Type B pancreatic cell (in vitro differentiated cells): ENCODE measurements at places on chromosomes 12 and 14.

- peaks cover 10% of the 10 kb centered on the region for H3K27me3 ChIP-seq
- H3K4me1 ChIP-seq: peaks cover 2% of the 10 kb centered on the region
- H3K4me3 ChIP-seq: no peak overlapping the region
- H3K27ac ChIP-seq: no peak overlapping the region
These were observed 35.9 kb downstream of the FZD10 start for GRCh38 chr12:130198026-130198662.

DNA sequence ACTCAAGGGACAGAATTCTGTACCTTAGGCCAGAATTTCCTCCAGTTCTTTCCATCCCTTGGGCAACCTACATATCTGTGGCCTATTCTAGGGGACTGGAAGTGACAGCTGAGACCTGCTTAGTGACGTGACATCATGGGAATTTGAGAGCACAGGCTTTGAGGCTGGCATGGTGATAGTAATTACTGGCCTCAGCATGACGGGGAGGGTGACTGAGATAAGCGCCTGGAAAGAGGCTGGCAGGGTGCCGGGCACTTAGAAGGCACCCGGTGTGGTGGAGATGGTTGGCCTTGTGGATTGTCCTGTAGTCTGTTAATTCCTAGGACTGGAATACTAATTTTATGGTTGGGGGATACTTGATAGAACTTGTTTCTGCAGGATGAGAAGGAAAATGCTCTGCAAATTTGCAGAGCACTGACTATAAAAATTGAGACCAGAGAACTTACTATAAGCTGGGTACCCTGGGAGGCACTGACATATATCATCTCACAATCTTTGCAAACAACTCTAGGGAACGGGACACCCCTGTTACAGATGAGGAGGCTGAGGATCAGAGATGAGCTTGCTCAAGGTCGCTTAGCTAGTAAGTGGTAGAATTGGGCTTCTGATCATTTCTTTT, 42.2 kb upstream of the TBX3 start:
- H3K4me3 ChIP-seq: no peak overlapping the region
- H3K27ac ChIP-seq: no peak overlapping the region
- DNase-seq: no peak
- peaks cover 5% of the 10 kb centered on the region for H3K36me3 ChIP-seq
- H3K4me1 ChIP-seq: peaks cover 18% of the 10 kb centered on the region

GRCh38 chr12:76542908-76543307, 16.7 kb downstream of the OSBPL8 start:
- no peak overlapping the region for H3K27ac ChIP-seq
- no peaks in the 10 kb centered on the region for H3K36me3 ChIP-seq
- H3K4me3 ChIP-seq: no peak overlapping the region
- no peaks in the 10 kb centered on the region for H3K27me3 ChIP-seq
- no peak for DNase-seq

DNA sequence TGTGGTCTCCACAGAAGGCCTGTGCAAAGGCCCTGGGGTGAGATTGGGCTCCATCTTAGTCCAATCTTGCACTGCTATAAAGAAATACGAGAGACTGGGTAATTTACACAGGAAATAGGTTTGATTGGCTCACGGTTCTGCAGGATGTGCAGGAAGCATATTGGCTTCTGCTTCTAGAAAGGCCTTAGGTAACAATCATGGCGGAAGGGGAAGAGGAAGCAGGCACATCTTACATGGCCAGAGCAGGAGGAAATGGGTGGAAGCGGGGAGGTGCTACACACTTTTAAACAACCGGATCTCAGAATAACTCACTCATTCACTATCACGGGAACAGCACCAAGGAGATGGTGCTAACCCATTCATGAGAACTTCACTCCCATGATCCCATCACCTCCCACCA, 55.4 kb downstream of the FAR2 start:
- no peak for DNase-seq
- H3K4me1 ChIP-seq: no peaks in the 10 kb centered on the region
- no peak overlapping the region for H3K4me3 ChIP-seq
- H3K36me3 ChIP-seq: peaks cover 25% of the 10 kb centered on the region
- H3K27me3 ChIP-seq: peaks cover 3% of the 10 kb centered on the region
- H3K27ac ChIP-seq: no peak overlapping the region

DNA sequence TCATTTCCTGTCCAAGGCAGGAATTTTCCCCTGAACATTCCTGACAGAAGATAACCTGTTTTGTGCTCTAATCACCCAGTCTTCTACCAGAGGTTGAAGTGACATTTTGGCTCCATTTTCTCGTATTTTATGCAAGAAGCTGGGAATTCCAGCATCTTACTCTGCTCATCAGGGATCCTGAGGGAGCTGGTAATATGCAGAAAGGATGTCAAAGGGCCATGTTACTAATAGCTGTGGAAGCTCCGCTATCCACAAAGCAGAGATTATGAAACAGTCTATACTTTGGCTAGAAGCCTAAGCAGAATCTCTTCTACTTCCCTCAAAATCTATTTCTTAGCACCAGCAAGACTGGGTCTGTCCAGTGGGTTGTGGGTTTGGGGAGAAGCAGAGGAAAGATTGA, 613.0 kb downstream of the DIO2 start:
- H3K4me3 ChIP-seq: no peak overlapping the region
- no peaks in the 10 kb centered on the region for H3K27me3 ChIP-seq
- no peak overlapping the region for H3K27ac ChIP-seq
- no peak for DNase-seq

GRCh38 chr14:90184571-90185266, 71.6 kb upstream of the PSMC1 start:
- DNase-seq: no peak
- H3K36me3 ChIP-seq: no peaks in the 10 kb centered on the region
- H3K27ac ChIP-seq: no peak overlapping the region
- H3K27me3 ChIP-seq: peaks cover 18% of the 10 kb centered on the region
- H3K4me1 ChIP-seq: no peaks in the 10 kb centered on the region

GRCh38 chr12:101490286-101490920, 15.3 kb downstream of the SPIC start:
- H3K27ac ChIP-seq: no peak overlapping the region
- no peaks in the 10 kb centered on the region for H3K4me1 ChIP-seq
- DNase-seq: no peak

- H3K27ac ChIP-seq: no peak overlapping the region
- peaks cover 4% of the 10 kb centered on the region for H3K4me1 ChIP-seq
- peaks cover 3% of the 10 kb centered on the region for H3K36me3 ChIP-seq
- DNase-seq: no peak
- H3K4me3 ChIP-seq: no peak overlapping the region
These were observed 272.7 kb downstream of the AEBP2 start for GRCh38 chr12:19712041-19712440.

DNA sequence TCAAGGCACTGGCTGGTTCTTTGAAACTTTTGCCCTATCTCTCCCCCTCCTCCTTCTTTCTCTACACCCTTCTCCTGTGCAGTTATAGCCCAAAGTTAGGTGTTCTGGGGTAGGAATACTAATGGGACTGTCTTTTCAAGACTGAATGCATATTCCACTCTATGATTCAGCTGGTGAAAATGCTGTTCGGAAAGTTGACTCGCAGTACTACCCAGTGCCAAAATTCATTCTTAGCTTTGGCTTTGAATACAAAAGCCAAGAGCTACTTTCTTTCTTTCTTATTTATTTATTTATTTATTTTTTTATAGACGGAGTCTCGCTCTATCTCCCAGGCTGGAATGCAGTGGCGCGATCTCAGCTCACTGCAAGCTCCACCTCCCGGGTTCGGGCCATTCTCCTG, 249.2 kb downstream of the ETNK1 start:
- no peak overlapping the region for H3K27ac ChIP-seq
- no peak overlapping the region for H3K4me3 ChIP-seq
- H3K27me3 ChIP-seq: peaks cover 7% of the 10 kb centered on the region
- no peaks in the 10 kb centered on the region for H3K36me3 ChIP-seq

- DNase-seq: no peak
- H3K4me3 ChIP-seq: no peak overlapping the region
- H3K27me3 ChIP-seq: no peaks in the 10 kb centered on the region
- H3K4me1 ChIP-seq: no peaks in the 10 kb centered on the region
These were observed 31.5 kb downstream of the E2F7 start for GRCh38 chr12:77033658-77034536.

DNA sequence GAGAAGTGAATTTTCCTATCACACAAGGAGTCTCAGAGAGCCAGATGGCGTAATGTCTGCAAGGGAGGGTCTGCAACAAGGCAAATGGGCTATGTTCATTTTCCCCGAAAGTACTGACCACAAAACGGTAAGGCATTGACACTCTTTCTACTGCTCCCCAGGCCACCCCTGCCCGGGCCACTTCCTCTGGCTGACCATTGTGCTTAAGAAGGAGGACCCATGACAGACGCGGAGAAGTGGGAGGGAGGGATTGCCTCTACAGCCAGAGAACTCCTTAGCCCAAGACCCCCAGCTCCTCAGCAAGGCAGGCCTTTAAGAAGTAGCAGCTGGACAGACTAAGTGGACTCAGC, 1.2 kb downstream of the NCKAP5L start:
- H3K4me1 ChIP-seq: peaks cover 30% of the 10 kb centered on the region
- DNase-seq: no peak
- peak overlapping the region; percentile 56 for H3K27ac ChIP-seq

DNA sequence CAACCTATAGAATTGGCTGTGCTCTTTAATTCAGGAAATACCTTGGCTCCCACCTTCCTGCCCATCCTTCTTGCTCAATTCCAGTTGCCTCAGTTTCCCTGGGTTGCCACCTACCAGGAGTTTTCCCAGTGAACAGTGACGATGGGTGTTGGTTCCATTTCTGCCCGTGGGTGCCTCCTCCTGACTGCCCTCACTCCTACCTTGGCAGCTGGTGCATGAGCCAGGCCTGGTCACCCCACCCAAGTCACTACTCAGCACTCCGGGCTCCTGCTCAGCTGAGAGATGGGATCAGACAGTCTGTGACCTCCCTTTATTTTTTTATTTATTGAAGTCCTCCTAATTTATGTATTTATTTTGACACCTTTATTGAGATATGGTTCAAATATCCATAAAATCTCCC, 31.0 kb upstream of the PTGR2 start:
- no peak for DNase-seq
- no peaks in the 10 kb centered on the region for H3K36me3 ChIP-seq
- no peak overlapping the region for H3K27ac ChIP-seq
